Stimulated activated naive CD4-positive, alpha-beta T cell treated with Interleukin-2 at 50 U/mL for 16 hours (primary cell): ENCODE measurements at places on chromosomes 13 and 19.
A peak's percentile ranks its signal among the peaks of the same experiment; 100 is the strongest.

- DNase-seq: no peak
These were observed 11.6 kb downstream of the NFILZ start for GRCh38 chr19:8641908-8642547.

- peak; percentile 23 for DNase-seq
These were observed 4.2 kb downstream of the POLR2E start for GRCh38 chr19:1090731-1091543.

DNA sequence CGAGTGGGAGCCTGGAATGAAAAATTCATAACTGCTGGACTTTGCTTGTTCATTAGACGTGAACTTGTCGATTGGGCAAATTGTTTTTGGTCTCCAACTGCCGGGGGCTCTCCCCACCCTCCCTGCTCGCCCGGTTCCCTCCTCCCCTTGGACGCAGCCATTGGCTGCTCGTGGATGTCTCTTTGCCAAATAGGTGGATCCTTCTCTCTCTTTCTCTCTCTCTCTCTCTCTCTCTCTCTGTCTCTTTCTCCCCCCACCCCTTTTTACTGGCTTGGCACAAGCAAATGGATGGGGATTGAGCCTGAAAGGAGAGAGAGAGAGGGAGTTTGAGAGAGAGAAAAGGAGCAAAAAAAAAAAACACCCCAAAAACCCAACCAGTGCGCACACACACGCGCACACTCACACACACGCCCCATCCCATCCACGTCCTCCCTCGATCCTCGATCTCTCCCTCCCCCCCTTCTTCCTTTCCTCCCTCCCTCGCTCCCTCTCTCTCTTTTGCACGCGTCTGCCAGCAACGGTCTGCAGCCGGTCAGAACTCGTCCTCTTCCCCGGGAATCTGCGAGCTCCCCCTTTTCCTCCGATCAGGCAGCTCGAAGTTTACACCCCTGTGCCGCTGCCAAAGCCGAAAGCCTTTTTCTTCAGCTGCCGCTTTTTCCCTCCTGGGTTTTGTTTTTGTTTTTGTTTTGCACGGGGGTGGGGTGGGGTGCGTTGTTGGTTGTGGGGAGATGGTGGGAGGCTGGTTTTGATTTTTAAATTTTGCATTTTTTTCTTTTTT is 27.8 kb downstream of the NFIX start:
- DNase-seq: no peak

- no peak for DNase-seq
These were observed 34.1 kb downstream of the F2RL3 start for GRCh38 chr19:16922949-16923348.

DNA sequence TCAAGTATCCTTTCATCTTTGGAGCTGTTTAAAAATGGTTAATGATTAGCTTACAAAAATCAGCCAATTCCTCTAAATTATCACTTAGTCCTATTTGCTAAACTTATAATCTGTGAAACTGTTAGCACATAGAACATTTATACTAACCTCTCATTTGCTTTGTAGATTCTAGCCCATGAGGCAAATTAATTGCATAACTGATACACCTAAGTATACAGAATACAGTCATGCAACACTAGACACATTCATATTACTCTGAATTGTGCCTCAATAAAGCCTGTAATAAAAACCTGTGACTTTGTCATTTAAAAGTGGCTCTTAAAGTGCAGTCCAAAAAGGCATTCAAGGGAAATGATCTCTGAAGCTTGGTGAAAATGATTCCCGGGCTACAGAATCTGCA is 21.0 kb downstream of the SERPINE3 start:
- DNase-seq: no peak

DNA sequence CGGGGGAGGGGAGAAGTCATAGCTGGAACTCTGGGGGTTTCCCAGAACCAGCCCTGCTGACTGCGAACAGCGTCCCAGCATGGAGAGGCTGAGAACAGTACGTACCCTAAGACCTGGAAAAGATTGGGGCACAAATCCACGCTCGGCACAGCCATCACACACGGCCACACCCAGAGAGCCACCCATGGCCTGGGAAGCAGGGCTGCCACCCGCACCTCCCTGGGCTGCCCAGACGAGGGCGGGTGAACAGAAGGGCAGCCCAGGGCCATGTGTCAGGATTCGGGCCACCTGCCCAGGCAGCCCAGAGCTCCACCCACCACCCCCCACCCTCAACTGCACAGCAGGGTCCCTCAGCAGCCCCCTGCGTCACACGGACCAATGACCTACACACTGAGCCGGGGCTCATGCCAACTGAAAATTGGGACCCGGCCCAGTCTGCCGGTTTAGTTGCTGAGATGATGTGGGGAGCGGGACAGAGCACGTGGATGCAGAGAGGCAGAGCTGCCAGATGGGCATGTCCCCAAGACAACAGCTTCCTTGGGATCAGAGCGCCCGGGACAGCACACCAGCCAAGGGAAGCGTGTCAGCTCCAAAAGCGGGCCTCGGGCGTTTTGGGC is 8.5 kb downstream of the UBXN6 start:
- no peak for DNase-seq

- no peak for DNase-seq
These were observed 9.5 kb upstream of the MED26 start for GRCh38 chr19:16637535-16637934.

GRCh38 chr19:887072-887471 is 5.9 kb downstream of the MED16 start:
- DNase-seq: no peak

- no peak for DNase-seq
These were observed 115.0 kb upstream of the SLC7A1 start for GRCh38 chr13:29710511-29710910.

GRCh38 chr19:17599780-17600179 is 44.3 kb downstream of the COLGALT1 start:
- no peak for DNase-seq

DNA sequence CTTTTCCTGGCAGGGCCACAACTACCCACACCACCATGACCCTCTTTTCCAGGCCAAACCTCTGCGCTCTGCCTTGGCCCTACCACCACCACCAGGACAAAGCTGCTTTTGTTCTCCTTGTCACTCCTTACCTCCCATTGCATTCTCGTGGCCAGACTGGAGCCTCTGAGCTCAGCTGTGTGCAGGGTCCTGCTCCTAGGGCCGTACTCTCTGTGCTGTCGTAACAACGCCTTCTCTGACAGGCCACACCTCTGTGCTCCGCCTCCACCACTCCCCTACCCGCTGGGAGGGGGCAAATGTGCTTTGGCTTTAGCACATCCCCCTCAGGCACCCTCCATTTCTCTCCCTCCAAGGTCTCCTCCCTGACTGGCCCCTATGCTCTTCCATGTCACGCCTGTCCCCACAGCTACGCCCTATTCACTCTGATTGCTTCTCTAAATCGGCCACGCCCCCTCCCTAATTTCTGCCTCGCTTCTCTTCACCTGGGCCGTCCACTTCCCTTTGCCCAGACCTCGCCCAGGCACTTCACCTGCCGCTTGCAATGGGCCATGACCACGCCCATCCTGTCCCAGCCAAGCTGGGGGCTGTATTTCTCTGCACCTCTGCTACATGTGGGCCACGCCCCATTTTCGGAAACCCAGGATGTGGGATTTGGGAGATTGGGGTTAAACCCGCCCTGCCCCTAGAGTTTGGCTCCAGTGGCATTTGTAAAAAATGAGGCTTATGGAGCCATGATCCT is 472.3 kb downstream of the KLF12 start:
- DNase-seq: no peak

- DNase-seq: no peak
These were observed 3.1 kb downstream of the SLC1A5 start for GRCh38 chr19:46785054-46785979.

DNA sequence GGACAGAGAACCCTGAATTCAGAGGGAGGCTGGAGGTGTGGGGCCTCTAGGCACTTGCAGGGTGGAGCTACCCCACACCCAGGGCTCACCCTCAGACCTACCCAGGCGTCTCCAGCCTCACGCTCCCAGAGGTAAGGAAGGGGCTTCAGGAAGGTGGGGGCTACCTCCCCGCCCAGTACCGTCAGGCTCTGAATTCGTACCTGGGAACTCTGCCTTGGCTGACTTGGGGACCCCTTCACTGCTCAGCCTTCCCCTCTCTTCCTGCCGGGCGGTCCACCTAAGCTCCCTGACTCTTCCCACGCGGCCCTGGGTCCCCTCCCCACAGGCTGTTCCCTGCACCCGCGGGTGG is 28.5 kb upstream of the PARP4 start:
- no peak for DNase-seq

DNA sequence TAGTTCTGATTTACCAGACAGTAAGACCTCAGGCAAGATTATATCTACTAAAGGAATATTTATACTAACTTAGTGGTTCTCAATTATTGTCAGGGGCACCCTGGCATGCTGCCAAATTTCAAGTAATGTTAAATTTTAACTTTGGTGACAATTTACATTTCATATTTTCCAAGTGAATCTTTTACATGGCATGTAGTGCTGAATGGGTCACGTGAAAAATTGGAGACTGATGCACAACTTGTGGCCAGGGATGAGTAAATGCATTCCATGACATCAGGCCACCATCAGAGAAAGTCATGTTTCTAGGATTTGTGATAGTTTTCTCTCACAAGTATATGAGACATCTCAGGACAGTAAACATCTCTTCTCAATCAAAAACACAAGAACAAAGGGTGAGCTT is 202.6 kb upstream of the SOX21 start:
- no peak for DNase-seq

DNA sequence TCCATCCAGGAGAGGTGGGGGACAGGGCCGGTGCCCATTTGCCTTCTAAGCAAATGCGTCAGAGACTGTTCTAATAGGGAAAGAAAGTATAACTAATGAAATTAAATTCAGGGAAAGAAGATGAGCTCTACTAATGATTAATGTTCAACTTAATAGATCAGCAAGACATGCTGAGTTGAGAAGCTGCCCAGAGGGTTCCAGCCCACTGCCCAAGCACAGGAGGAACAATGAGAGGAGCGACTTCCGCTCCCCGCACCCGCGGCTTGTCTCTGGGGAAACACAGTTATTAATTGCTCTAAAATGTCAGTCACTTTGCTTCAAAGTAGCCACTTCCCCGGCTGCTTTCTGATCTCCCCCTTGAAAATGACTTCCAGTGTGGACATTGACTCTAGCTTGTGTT is 331.3 kb downstream of the UQCRFS1 start:
- no peak for DNase-seq

- no peak for DNase-seq
These were observed 84.8 kb downstream of the SIPA1L3 start for GRCh38 chr19:37991841-37992248.

DNA sequence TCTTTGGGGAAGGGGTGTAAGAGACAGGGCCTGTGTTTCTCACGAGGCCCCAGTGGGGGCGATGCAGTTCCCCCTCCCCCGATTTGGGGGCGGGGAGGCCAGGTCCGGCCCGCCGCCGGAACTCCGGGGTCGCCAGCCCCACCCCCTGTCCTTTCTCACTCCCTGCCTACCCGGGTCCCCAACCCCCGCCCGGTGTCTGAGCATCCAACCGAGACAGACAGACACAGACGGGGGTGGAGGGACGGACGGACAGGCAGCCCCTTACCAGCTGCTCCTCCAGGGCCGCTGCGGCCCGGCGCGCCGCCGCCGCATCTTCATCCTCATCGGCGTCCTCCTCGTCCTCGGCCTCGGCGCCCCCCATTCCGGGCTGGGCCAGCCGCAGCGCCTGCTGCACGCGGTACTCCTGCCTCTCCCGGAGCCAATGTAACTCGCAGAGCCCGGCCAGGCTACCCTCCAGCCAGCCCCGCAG is 397 bp downstream of the DACT3 start:
- no peak for DNase-seq

DNA sequence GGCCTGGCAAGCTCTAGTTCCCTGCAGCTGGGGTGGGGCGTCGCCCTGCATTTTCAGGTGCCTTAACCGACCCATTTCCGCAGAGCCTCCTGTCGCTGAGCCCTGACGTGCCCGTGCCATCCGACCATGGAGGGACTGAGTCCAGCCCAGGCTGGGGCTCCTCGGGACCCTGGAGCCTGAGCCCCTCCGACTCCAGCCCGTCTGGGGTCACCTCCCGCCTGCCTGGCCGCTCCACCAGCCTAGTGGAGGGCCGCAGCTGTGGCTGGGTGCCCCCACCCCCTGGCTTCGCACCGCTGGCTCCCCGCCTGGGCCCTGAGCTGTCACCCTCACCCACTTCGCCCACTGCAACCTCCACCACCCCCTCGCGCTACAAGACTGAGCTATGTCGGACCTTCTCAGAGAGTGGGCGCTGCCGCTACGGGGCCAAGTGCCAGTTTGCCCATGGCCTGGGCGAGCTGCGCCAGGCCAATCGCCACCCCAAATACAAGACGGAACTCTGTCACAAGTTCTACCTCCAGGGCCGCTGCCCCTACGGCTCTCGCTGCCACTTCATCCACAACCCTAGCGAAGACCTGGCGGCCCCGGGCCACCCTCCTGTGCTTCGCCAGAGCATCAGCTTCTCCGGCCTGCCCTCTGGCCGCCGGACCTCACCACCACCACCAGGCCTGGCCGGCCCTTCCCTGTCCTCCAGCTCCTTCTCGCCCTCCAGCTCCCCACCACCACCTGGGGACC is 1.2 kb downstream of the ZFP36 start:
- DNase-seq: peak; percentile 55

GRCh38 chr13:73954808-73955207 is 179.4 kb downstream of the KLF12 start:
- no peak for DNase-seq

DNA sequence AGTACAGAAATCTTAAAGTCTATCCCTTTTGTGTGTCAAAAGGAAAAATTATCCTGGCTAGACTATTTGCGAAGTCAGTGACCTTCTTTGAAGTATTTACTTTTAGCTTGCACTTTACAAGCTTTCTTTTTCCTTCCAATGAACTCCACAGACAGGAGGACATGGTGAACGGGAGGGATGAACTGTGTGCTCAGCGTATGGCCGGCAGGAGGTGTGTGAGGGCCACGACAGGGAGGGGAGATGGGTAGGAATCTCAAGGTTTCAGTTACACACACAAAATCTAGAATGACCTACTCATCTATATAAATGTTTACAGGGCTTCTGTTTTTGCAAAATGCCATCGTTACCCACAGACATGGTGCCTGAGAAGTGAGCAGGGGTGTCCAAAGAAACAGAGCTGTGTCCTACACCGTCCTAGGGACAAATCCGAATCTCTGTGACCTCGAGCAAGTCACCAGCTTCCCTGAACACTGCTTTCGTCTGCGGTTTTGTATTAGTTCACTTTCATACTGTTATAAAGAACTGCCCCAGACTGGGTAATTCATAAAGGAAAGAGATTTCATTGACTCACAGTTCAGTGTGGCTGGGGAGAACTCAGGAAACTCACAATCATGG is 537.2 kb downstream of the LIG4 start:
- no peak for DNase-seq

GRCh38 chr13:25384758-25385410 is 13.1 kb downstream of the ATP8A2 start:
- no peak for DNase-seq
